Hematopoietic multipotent progenitor cell treated with erythropoietin and hydrocortisone succinate and interleukin-3 and kit ligand, for 15 days (in vitro differentiated cells): ENCODE measurements at places on chromosomes 1 and 21.

- no peak for DNase-seq
These were observed 142.4 kb downstream of the PLPP3 start for GRCh38 chr1:56436912-56437417.

- DNase-seq, result no peak
These were observed 52.1 kb downstream of the FMO4 start for GRCh38 chr1:171366085-171366484.

DNA sequence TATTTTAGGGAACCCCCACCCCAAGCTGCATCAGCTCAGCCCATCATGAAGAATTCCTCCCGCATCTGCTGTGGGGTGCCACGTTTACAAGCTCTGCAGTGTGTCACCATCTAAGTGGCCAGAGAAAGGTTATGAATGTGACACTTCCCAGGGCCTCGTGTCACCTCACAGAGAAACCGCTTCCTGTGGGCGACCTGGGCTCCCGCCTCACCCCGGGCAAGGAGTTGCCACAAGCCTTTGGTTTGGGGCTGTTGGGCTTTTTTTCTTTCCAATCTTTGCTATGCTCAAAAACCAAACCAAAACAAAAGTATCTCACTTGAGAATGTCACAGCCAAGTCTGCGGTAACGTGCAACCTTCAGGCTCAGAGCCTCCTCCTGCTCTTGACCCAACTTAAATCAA is 82.1 kb upstream of the ARHGEF16 start:
- no peak for DNase-seq

DNA sequence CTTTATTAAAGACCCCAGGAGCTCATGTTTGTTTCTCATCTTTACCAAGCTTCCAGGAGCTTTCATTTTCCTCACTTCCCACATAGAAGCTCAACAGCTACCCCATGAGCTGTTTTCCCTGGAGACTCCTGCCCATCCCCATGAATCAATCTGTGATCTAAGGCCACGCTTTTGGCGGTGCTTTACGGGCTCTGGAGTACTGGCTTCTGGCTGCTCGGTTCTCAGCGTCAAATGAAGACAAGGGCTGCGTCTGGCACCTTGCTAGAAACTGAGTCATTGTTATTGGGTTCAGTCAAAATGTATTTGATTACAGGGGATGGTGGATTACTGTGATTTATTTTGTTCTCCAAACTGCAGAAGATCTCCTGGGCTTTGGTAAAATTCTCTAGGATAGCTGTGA is 39.9 kb downstream of the ACP6 start:
- DNase-seq, result no peak

DNA sequence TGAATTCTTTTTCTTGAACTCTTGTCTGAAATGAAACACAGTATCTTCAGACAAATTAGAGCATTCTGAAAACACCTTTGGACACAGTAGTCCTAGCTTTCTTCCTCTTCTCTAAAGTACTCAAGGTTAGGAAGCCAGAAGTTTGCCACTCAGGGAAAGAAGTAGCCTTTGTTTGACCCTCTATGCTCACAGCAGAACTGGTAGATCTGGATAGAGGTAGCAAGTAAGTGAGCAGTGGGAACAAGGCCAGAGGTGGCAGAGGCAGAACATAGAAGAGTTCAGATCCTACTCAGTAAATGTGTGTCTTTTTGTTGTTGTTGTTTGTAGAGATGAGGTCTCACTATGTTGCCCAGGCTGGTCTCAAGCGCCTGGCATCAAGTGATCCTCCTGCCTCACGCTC is 7.4 kb upstream of the PIGR start:
- no peak for DNase-seq

- no peak for DNase-seq
These were observed 368.5 kb downstream of the RPS6KC1 start for GRCh38 chr1:213419401-213420030.

DNA sequence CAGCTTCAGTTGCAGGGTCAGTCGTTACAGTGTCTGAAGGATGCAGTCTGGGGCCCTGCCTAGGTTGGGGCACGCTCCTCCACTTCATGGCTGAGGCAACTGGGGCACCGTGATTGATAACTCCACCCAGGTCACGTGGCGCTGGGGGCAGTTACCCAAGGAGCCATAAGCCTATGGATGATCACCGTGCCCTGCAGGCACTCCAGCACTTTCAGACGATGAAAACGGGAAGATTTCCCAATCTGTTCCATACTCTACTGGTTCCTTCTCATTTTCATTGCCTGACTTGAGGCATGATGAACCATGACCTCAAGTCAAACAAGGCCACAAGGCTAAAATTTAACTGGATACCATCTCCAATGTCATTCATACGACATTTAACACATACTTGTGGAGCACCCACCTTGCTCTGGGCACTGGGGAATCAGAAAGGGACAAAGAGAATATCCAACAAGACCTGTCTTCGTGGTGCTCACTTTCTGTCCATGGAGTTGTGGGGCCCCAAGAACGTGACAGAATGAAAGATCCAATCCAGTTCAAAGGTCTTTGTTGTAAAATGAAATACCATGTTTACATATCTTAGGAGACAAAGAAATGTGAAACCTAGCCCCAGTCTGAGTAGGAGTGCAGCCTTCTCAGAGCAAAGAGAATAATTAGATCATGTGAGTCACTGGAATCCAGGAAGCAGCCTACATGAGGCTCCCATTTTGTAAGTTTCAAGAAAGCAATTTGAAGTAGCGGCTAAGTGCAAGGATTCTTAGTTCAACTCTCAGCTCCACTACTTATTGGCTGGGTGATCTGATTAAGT is 39.4 kb upstream of the SPOCD1 start:
- DNase-seq, result no peak

GRCh38 chr21:29477941-29478340 is 179.2 kb downstream of the BACH1 start:
- DNase-seq, result no peak

- DNase-seq, result no peak
These were observed 2.5 kb upstream of the TBX15 start for GRCh38 chr1:118990513-118991152.

DNA sequence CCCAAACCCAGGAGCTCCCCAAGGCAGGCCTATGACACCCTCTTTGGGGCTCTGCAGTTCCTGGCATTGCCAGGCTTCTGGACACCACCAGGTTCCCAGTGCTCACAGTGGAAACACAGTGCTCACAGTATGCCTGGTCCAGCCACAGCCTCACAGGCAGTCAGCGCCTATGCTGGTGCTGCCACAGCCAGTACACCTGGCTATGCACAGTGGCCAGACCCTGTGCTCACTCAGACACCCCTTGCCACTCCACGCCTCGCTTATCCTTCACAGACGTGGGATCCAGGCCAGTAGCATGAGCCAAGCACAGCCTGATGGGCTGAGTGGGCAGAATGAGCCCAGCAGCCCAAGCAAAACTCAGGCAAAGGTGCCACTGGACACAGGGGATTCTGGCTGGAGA is 579.2 kb upstream of the ADGRL2 start:
- no peak for DNase-seq

- no peak for DNase-seq
These were observed 206.0 kb upstream of the HMCN1 start for GRCh38 chr1:185528084-185528676.

GRCh38 chr1:162218546-162218945 is 149.1 kb downstream of the NOS1AP start:
- no peak for DNase-seq

- DNase-seq, result no peak
These were observed 38.3 kb downstream of the USP25 start for GRCh38 chr21:15768045-15768601.

DNA sequence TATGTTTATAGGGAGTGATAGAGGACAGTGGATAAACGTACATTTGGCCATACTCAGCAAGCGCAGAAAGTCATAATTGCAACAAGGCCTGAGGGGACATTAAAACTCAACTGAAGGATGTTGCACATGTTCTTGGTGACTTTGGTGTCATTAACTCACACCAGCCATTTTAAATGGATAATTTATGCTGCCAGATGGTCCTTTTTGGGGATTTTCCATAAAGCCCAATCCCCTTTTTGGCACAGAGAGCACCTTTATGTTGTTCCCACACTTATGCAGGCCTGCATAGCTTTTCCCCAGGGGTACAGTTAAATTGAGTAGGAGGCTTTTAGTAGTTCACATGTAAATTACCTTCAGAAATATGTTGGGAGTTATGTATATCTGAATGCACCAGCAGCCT is 279.6 kb downstream of the NFIA start:
- no peak for DNase-seq

DNA sequence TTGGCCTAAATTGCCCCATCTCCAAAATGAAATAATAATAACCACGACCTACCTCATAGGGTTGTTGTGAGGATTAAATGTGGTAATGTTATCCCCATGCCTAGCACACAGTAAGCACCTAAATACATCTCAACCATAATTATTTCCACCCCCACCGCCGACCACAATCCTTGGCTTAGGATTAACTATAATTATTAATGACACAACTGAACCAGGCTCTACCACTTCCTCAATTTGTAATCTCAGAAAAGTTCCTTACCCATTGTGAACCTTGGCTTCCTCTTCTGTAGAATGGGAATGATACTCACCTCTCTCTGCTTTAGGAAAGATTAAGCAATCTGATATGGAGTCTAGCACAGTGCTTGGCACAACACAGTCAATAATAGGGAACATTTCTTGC is 44.3 kb upstream of the TACSTD2 start:
- no peak for DNase-seq

GRCh38 chr1:198113342-198113750 is 43.5 kb upstream of the NEK7 start:
- DNase-seq, result no peak

GRCh38 chr1:29754573-29755375 is 518.5 kb downstream of the PTPRU start:
- DNase-seq, result no peak

DNA sequence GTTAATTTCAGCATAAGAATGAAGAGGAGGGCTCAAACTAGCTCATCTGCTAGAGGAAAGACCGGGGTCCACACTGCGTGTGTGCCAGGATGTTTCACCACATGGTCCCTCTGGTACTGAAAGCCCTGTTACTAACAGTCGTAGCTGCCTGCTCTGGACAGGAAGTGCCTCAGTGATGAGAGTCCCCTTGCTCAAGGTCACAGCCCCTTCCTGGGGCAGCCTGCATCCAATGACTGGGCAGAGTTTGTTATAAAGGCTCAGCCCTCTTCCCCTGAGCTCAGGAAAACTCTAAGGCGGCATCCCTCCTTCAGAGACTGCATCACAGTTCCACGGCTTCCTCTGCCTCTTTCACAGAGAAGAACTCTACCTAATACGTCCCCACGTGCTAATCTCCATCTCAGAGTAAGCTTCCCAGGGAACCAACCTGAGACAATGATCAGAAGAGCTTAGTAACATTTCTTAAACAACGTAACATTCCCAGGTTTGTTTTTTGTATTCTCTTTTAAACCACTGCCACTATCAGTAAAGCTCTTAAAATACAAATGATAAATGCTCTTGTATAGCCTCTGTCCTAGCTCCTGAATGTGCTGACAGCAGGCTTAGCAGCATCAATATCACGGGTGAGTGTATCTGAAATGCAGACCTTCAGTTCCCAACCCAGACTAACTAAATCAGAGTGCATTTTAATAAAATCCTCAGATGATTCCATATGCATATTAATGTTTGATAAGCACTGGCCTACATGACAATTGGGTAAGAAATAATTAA is 38.0 kb upstream of the ATP1A1 start:
- no peak for DNase-seq

- no peak for DNase-seq
These were observed 209.7 kb downstream of the DUSP10 start for GRCh38 chr1:221532071-221532773.
